Fibroblast of skin of left biceps (primary cell): ENCODE measurements at places on chromosomes 13 and 19.

DNA sequence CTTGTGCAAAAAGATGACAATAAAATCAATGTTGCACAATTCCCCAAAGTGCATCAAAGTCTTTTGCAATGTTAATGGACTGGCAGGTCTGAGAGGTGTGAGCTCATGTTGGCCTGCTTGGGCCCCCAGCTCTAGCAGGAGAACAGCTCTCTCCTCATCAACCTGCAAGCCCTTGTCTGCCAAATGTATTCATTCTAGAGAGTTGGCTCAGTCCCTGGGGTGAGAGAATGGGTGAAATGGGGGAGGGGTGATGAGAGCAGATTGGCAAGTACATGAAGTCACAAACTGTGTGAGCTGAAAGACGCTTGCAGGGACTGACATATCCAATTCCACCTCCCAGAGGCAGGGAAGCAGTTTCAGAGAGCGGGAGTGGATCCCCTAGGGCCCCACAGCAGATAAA lies 465.1 kb upstream of the ZNF507 start:
- no peak for DNase-seq

DNA sequence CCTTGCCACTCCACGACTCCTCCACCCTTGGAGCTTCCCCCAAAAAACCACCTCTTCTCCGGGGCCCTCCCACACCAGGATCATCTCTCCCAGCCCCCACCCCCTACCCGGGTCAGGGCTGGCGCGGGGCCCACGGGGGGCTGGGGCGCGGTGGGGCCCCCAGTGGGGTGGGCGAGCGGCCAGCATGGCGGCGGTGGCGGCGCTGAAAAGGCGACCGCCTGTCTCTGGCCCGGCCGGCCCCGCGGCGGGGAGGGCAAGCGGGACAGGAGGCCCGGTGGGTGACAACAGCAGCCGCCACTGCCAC lies 850 bp downstream of the DYRK1B start:
- no peak for DNase-seq

GRCh38 chr19:40717880-40718773 lies 1.2 kb downstream of the ITPKC start:
- no peak for DNase-seq

DNA sequence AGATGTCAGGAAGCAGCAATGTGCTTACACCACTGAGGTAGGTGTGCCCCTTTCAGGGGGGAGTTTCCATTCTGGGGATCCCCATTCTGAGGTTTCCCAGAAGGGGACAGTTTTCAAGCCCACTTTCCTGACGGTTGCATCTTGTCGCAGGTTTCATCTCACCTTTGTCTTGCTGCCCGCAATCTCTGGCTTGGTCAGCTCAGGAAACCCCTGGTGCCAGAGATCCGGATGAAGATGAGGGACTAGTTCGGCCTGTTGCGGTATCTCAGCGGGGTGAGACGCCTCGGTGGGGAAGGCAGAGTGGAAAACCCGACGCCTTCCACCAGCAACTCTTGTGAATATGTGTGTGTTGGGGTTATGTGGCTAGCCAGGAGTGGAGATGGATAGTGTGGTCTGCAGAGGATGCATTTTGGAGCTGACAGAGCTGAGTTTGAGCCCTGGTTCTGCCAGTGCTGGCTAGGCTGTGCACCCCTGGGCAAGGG lies 13.1 kb downstream of the TNFSF9 start:
- no peak for DNase-seq

GRCh38 chr19:53538378-53539109 lies 599 bp downstream of the ZNF331 start:
- no peak for DNase-seq

- no peak for DNase-seq
Measured at GRCh38 chr19:5397804-5398692, 57.2 kb upstream of the ZNRF4 start.

DNA sequence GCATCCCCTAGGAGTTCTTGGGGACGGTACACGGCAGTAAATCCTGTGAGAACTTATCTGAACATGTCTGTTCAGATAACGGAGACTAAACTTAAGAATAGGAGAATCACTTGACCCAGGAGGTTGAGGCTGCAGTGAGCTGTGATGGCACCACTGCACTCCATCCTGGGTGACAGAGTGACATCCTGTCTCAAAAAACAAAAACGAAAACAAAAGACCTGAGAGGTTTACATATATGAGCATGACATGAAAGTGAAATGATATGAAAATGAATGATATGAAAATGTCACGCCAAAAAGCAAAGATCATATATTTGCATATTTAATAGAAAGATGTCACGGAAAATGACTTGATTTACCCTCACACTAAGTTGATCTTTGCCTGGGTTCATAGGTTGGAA lies 5.8 kb downstream of the ZNF175 start:
- DNase-seq, result no peak

DNA sequence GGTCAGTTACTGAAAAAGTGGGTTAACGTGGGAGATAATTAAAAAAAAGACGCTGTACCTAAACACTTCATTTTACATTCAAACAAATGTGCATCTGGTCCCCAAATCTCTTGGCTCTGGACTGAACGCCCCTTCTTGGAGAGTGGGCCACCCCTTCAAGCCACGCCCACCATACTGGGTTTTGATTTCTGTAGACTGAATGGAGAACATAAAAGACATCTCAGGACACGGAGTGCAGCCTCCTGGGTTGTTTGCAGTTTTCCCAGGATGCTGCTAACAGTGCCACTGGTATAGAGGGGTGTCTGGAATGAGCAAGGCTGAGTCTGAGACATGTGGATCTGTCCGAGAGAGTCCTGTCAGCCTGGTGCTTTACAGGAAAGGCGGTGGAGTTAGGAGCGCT lies 10.6 kb downstream of the TFDP1 start:
- DNase-seq, result no peak

- no peak for DNase-seq
Measured at GRCh38 chr19:39814595-39814994, 19.4 kb downstream of the DYRK1B start.

- no peak for DNase-seq
Measured at GRCh38 chr19:15265850-15266248, 33.6 kb upstream of the EPHX3 start.

GRCh38 chr19:17953316-17953801 lies 13.5 kb upstream of the KCNN1 start:
- no peak for DNase-seq

DNA sequence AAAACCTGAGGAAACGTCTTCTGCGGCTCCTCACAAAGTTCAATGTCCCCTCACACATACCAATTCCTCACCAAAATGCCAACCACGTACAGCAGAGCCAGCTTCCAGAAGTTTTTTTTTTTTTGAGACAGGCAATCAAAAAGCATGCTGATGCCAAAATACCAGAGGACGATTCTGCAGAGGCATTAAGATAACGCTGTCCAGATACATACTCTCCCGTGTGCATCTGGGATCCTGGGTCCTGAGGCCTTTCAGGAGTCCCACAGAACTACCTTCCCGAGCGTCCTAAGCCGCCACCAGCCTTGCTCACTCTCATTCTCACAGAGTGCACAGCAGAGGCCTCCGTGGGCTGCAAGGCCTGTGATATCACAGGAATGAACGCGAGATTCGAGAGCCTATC lies 5.0 kb downstream of the DCUN1D2 start:
- DNase-seq, result no peak

DNA sequence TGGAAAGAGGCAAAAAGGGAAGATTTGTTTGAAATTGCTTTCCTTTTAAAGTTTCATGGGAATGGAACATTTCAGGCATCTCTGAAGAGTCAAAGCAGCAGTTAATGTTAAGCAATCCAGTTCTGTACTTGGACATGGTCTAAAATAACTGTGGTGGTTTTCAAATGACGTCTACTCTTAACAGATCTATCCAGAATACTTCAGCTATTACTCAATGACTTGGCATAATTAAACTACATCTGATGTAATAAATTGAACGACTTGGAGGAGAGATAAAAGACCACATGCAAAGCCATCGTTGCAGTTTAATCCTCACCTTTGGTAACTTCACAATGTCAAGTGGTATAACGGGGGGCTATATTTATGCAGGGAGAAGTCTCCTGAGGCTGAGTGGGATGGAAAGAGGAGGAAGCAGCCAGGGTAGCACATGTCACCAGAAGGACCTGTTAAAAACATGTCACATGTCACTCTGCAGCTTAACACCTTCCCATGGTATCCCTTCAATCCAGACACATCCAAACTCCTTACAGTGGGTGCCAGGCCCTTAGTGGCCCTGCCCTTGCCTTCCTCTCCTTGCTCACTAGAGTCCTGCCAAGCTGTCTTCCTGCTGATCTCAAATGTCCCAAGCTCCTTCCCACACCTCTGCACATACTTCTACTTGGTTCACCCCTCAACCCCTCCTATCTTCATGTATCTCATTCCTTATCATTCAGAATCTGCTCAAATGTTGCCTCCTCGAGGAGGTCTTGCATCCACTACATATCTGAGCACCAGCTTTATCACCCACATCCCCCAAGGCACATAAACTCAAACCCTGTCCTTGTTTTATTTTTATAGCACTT lies 327.8 kb downstream of the SUCLA2 start:
- peak; percentile 91 for DNase-seq
